Mucosa of gallbladder (tissue), 1 donor: ENCODE measurements at places on chromosomes 7 and 10. TPM values are rescaled to one million over a fixed set of nuclear protein-coding genes. Genes with fewer than 3 reads are reported as not detected.

The ZNF853 gene
- 11.2 TPM for total RNA-seq

The SEMA3D gene
- total RNA-seq, result 1.4 TPM

The UNCX gene
- not detected for total RNA-seq

The TNS3 gene
- 97.2 TPM for total RNA-seq

The EGR2 gene
- 19.3 TPM for total RNA-seq

The NPFFR1 gene
- total RNA-seq, result 0.03 TPM

The SPOCK2 gene
- total RNA-seq, result 250 TPM

The CYTH3 gene
- total RNA-seq, result 29.8 TPM

The CCAR1 gene
- total RNA-seq, result 48.1 TPM

The PRTFDC1 gene
- 12.0 TPM for total RNA-seq

The GPR141 gene
- total RNA-seq, result 1.9 TPM

The AS3MT gene
- total RNA-seq, result 5.4 TPM

The GHRHR gene
- 12.3 TPM for total RNA-seq

The IL6 gene
- total RNA-seq, result 0.52 TPM

The CNNM1 gene
- 1.4 TPM for total RNA-seq

The NSMCE4A gene
- 55.0 TPM for total RNA-seq

The SP8 gene
- not detected for total RNA-seq

The HKDC1 gene
- total RNA-seq, result 41.2 TPM

The ANKRD1 gene
- 0.09 TPM for total RNA-seq

The TUBB8 gene
- total RNA-seq, result not detected

The SEMA3E gene
- 19.8 TPM for total RNA-seq

The PTN gene
- 39.3 TPM for total RNA-seq

The MMP21 gene
- total RNA-seq, result 0.17 TPM

The DNAJB6 gene
- total RNA-seq, result 95.8 TPM

The EVX1 gene
- not detected for total RNA-seq

The MYOZ1 gene
- 0.52 TPM for total RNA-seq

The LRWD1 gene
- 18.2 TPM for total RNA-seq

The CPA2 gene
- total RNA-seq, result 3.3 TPM

The CCDC136 gene
- 25.3 TPM for total RNA-seq

The WEE2 gene
- not detected for total RNA-seq

The PRSS37 gene
- not detected for total RNA-seq

The CYP3A4 gene
- total RNA-seq, result 9.7 TPM
